CD8-positive, alpha-beta T cell (primary cell): ENCODE measurements at places on chromosomes 1 and 21. TPM values are rescaled to one million over a fixed set of nuclear protein-coding genes. Genes with fewer than 3 reads are reported as not detected.

DNA sequence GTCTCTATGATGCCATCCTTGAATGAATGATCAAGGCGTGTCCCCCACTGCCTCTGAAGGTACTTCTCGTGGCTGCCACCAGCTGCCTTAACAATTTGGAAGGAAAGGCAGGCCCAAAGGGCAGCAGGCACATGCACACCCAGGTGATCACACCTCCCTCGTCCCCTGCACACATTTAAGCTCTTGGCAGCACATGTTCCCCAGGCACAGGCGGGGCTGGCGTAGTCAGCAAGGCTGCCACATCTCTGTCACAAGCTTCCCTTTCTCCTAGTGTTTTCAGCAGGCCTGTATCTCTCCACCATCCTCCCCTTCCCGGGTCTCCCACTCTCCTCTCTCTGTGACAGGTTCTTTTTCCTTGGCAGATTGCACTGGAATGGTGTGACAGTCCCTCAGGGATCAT, 111.9 kb downstream of the CACNA1E start:
- no peak for DNase-seq

The INKA2 gene
- total RNA-seq, result 0.54 TPM

The RGS16 gene
- 12.0 TPM for total RNA-seq

The MROH7 gene
- not detected for total RNA-seq

GRCh38 chr1:79040424-79041082, 34.0 kb upstream of the ADGRL4 start:
- DNase-seq, result no peak

DNA sequence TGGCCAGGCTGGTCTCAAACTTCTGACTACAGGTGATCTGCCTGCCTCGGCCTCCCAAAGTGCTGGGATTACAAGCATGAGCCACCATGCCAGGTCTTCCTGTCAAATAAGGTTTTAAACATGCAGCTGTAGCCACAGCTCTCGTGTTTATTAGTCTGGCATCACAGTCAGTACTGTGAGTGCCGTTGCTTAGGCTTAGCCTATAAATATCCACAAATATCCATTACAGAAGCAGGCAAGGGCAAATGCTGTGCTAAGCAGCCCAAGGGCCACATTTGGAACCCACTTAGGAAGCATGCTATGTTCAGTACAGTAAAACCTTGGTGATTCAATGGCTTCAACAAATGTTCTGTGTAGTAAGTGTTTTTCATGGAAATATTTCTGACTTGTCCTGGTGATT, 75.9 kb downstream of the KIF1B start:
- DNase-seq, result no peak

DNA sequence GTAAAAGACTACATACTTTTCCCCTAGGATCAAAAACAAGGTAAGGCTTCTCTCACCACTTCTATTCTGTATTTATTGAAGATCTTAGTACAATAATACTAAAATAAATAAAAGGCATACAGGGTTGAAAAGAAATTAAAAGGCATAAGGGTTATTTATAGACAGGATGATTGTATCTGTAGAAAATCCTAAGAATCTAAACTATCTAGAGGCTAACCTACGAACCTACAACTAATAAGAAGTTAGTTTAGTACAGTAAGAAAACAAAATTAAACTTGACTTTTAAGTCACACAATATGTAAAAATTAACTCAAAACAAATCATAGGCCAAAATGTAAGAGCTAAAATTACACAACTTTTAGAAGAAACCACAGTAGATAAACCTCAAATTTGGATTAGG, 50.4 kb upstream of the ADAM30 start:
- DNase-seq, result no peak

- DNase-seq, result no peak
Observed at GRCh38 chr21:45974073-45975019, 7.2 kb upstream of the COL6A1 start.

- peak; percentile 47 for DNase-seq
Observed at GRCh38 chr1:8430476-8430875, 112.6 kb downstream of the SLC45A1 start.

The APCS gene
- not detected for total RNA-seq

DNA sequence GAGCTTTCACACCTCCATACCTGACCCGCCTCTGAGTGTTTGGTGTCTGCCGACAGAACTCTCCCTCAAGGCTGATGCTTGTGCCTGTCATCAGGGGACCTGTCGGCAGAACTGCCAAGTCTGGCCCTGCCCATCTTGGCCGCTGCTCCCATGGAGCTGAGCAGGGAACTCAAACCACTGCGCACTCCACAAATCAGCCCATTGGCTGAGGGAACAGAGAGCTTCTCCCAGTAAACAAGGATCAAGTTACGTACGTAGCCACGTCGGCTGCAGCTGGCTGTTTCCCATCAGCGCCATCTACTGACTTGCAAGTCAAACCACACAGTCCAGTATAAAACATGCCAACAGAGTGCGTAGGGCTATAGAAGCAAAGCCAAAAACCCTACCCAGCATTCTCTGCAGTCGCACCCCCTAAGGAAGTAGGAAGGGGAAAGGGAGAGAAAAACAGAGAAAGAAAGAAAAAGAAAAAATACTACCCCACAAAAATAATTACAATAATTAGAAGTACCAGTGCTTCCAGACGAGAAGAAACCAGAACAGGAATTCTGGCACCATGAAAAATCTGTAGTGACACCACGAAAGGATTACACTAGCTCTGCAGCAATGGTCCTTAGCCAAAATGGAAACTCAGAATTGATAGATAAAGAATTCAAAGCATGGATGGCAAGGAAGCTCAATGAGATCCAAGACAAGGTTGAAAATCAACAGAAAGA, 13.1 kb downstream of the KRTAP13-1 start:
- no peak for DNase-seq

The AMY1C gene
- total RNA-seq, result not detected

- no peak for DNase-seq
Observed at GRCh38 chr1:98035602-98036002, 114.8 kb upstream of the DPYD start.

DNA sequence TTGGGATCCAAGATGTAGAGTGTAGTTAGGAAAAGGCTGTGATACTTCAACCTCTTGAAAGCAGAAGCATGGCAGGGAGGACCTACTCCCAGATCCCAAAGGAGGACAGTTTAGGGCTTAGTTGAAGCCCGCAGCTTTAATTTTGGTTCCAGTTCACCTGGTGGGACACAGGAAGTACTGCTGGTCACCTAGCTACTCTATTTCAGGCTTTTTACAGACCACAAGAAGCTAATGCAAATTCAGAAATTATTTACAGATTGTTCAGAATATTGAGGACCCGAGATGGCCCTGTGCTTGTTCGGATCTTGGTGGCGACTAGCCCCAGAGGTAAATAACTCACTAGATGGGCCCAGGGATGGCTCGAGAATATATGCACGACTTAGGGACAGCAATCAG, 6.4 kb upstream of the SMCP start:
- no peak for DNase-seq

DNA sequence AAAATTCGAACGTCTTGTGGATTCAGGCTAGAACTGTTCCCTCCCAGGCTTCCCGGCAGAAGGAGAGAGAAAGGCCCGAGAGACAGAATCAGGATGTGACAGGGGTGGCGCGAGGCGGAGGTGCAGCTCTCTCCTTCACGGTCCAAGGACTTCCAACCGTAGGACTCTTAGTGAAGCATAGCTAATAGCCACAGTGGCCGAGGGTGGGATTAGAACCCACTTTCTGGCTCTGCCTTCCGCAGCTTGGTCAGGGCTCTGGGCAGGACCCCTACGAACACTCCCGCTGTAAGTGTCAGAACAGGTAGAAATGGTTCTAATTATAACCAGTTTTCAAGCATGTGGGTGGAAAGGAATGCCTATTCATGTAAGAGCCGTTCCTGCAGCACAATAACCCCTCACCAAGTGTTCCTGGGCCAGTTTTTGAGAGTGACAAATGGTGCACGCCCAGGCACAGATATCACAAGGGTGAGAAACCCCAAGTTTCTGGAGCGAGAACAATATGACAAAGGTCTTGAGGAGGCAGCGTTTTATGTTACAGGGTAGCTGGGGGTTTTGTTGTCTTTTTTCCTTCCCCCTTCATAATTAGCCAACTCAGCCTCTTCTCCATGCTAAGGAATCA, 86.4 kb downstream of the SYF2 start:
- DNase-seq, result no peak

GRCh38 chr21:37087188-37087587, 14.1 kb downstream of the TTC3 start:
- no peak for DNase-seq

- peak; percentile 51 for DNase-seq
Observed at GRCh38 chr21:32914424-32915039, 111.2 kb upstream of the OLIG2 start.

The MTFR1L gene
- total RNA-seq, result 22.9 TPM

GRCh38 chr1:175733722-175734121, 9.7 kb downstream of the TNR start:
- no peak for DNase-seq

- DNase-seq, result no peak
Observed at GRCh38 chr1:161381707-161382106, 14.0 kb upstream of the CFAP126 start.

DNA sequence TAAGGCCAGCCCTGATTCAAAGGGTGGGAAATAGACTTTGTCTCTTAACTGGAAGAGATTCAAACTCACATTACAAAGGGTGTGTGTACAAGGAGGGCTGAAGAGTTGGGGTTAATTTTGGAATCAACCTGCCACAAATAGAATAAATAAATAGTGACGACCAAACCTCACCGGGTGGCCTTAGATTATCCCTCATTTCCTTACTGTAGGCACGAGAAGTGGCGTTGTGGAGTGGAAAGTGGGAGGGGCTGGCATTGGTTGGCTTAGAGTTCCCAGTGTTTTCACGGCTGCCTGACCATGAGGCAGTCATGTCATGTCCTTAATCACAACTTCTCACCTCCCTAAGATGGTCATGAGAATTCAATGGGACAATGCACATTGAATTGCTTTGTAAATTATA, 21.3 kb upstream of the RUNX1 start:
- DNase-seq, result no peak

GRCh38 chr1:7595336-7595735, 175.8 kb upstream of the VAMP3 start:
- no peak for DNase-seq

The C1orf74 gene
- 0.75 TPM for total RNA-seq

DNA sequence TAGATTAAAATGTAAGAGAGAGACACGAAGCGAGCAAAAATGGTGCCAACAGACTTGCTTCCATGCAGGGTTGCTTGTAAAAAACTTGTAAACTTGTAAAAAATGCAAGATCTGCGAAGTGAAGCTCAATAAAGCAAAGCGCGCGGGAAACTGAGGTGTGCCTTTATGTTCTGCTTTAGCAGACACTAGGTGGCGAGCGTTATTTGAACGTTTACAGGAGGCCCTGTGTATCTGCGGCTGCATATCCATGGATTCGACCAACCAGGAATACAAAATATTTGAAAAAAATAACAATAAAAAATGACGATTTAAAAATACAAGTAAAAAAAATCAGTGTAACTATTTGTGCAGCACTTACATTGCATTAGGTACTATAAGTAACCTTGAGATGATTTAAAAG, 1.5 kb downstream of the UBE2G2 start:
- DNase-seq, result no peak

DNA sequence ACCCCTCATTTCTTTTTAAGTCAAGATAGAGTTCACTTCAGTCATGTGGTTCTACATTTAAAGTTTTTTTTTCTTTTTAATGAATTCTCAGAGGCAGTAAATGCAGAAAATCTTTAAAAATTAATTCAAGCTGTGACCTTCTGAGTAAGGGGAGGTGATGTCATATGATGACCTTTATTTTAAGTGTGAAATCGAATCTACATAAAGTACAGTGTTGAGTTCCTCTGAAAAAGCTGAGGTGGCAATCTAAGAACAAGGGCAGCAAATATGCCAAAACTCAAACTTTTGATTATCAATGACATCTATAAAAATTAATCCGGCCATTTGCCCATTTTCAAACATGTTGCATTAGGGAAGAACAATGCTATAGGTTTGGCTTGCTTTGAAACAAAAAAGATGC, 173.5 kb downstream of the CDC7 start:
- no peak for DNase-seq

- no peak for DNase-seq
Observed at GRCh38 chr1:35369922-35370671, 101.6 kb downstream of the ZMYM4 start.

The MX2 gene
- total RNA-seq, result 58.5 TPM

GRCh38 chr1:204574865-204575163, 58.6 kb downstream of the MDM4 start:
- DNase-seq, result no peak

- DNase-seq, result no peak
Observed at GRCh38 chr21:17454315-17455027, 58.4 kb upstream of the CXADR start.

DNA sequence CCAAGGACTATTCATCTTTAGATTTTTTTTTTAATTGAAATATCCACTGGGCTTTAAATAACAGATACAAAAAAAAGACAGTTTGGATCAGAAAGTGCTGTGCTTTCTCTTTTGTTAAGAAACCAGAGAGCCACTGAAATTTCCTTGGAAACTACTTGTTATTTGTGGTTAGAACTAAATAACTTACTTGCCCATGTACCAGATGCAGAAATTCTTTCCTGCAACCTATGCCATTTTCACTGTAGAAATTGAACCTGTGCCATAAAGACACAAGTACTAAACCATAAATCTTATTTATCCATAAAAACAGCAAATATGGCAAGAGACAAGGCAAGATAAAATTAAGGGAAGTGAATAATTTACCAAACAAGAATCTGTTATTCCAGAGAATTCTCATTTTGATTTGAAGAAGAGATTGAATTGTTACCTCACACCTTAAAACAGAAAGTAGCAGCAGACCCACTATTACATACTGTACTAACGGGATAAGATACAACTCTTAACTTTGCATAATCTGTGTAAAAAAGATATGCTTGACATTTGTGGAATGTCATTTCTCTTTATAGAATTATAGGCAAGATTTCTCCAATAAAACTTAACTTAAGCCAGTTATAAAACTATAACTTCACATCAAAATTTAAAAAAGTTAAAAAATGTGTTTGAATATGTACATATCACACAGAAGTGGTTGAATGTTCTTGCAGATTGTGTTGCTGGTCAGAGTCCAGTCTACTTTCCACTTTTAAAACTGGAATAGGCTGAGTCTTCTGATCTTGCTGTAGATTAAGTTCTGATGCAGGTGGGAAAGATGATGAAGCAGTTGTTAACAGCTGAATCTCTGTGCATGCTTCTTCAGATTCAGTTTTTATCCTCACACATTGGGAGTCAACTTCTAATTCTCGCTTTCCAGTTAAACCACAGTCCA, 6.3 kb upstream of the PHTF1 start:
- DNase-seq, result no peak

The OR2L3 gene
- not detected for total RNA-seq

The CRP gene
- not detected for total RNA-seq

The COL9A2 gene
- total RNA-seq, result 4.0 TPM

- DNase-seq, result no peak
Observed at GRCh38 chr1:108747898-108748297, 1.4 kb downstream of the STXBP3 start.

The MCOLN3 gene
- total RNA-seq, result 0.11 TPM

The NPR1 gene
- not detected for total RNA-seq
